ENCODE measurements at places on chromosomes 7 and 10. TPM values are rescaled to one million over a fixed set of nuclear protein-coding genes. Genes with fewer than 3 reads are reported as not detected.

- no peaks in the 10 kb centered on the region for H3K27me3 ChIP-seq
- H3K4me3 ChIP-seq: no peak overlapping the region
- no peak overlapping the region for H3K27ac ChIP-seq
- peaks cover 47% of the 10 kb centered on the region for H3K36me3 ChIP-seq
- H3K4me1 ChIP-seq: peaks cover 2% of the 10 kb centered on the region
Observed at GRCh38 chr10:88922041-88922440, 30.5 kb downstream of the ACTA2 start.

- peaks cover 5% of the 10 kb centered on the region for H3K36me3 ChIP-seq
- H3K4me3 ChIP-seq: peak overlapping the region; percentile 93
- peaks cover 62% of the 10 kb centered on the region for H3K4me1 ChIP-seq
- no peaks in the 10 kb centered on the region for H3K27me3 ChIP-seq
Observed at GRCh38 chr7:151013356-151013732, 10.9 kb downstream of the ATG9B start.

Gene SPDYE17
- not detected for total RNA-seq

GRCh38 chr7:25326501-25327156 is 98.3 kb upstream of the NPVF start:
- H3K27me3 ChIP-seq: peaks cover 17% of the 10 kb centered on the region
- no peak overlapping the region for H3K27ac ChIP-seq
- H3K4me3 ChIP-seq: no peak overlapping the region

- H3K27ac ChIP-seq: no peak overlapping the region
- no peak overlapping the region for H3K4me3 ChIP-seq
- peaks cover 3% of the 10 kb centered on the region for H3K36me3 ChIP-seq
- H3K27me3 ChIP-seq: no peaks in the 10 kb centered on the region
- no peak for DNase-seq
- H3K4me1 ChIP-seq: peaks cover 4% of the 10 kb centered on the region
Observed at GRCh38 chr10:16510843-16511242, 10.8 kb downstream of the C1QL3 start.

DNA sequence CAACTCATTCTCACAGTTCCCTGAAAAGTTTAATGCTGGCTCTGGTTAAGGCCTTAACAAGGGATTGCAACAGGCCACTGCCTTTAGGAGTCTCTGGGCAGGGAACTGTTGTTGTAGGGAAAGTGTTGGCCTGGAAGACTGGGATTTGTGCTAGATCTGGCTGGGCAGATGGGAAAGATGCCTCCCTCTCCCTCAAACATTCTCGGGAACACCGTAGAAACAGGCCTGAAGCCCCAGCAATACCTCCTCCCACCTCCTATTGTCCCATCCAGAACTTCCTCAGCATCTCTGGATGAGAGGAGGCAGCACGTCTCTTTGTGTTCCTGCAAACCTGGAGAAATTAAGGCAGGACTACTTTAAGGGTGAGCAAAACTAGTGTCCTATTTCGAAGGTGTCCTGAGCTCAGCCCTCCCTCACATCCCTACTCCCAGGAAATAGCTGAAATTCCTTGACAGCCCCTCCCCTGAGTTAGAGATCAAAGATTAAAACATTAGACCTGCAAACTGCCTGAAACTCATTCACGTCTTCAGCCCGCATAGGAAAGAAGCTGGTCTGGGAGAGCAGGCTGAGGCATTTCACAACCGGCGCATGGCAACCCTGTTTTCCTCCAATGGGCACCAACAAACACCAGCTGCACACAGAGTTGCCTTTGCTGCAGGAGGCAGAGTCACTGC is 10.9 kb upstream of the MAP3K8 start:
- peaks cover 50% of the 10 kb centered on the region for H3K4me1 ChIP-seq
- H3K27ac ChIP-seq: no peak overlapping the region
- H3K27me3 ChIP-seq: no peaks in the 10 kb centered on the region
- H3K36me3 ChIP-seq: peaks cover 2% of the 10 kb centered on the region
- H3K4me3 ChIP-seq: no peak overlapping the region

DNA sequence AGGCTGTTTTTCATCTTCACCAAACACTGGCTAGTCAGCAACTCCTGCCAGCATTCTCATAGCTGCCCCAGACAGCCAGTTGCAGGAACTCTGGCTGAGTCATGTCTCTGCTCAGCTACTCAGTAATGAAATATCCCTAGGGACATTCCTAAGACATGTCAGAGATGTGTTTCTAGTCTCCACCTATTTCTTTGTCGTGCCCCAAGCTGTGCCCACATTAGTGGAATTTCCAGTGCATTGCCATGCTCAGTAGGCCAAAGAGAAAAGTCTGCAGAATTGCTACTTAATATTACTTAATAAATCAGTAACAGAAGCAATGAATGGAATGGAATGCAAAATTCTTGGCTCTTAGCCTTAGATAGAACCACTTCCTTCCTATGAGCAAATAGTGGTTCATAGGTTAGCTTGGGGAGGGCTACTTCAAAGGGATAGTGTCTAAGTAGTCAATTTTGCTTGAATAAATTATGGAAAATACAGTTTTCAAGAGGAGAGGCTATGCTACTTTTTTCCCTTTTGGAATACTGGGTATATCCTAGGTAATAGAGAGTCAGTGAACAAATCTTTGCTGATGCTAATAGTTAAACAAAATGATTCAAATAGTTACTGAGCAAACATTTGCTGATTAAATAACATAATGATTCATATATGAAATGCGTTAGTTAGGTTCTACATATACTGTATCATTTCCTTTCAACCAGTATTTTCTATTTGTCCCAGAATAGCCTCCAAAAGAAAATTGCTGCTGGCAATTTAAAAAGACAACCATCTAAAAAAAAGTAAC is 23.6 kb upstream of the SEMA3C start:
- no peak overlapping the region for H3K27ac ChIP-seq
- H3K27me3 ChIP-seq: no peaks in the 10 kb centered on the region
- DNase-seq: no peak
- H3K4me3 ChIP-seq: no peak overlapping the region
